BJ (cell line): ENCODE measurements at places on chromosomes 4 and X.

- no peak for DNase-seq
These were observed 10.3 kb upstream of the UGT8 start for GRCh38 chr4:114588305-114588704.

- DNase-seq, result no peak
These were observed 137.7 kb downstream of the C4orf33 start for GRCh38 chr4:129233691-129234090.

GRCh38 chr4:169225058-169225751 is 45.6 kb downstream of the SH3RF1 start:
- DNase-seq, result peak; percentile 93

DNA sequence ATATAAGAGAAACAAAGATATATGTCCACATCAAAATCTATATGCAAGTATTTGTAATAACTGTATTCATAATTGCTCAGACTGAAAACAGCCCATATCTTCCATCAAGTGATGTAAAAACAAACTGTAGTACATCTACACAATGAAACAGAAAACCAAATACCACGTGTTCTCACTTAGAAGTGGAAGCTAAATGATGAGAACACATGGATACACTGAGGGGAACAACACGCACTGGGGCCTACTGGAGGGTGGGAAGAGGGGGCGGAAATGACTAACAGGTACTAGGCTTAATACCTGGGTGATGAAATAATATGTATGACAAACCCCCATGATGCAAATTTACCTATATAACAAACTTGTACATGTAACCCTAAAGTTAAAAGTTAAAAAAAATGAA is 42.7 kb downstream of the UBA6 start:
- DNase-seq, result no peak

- no peak for DNase-seq
These were observed 51.8 kb downstream of the RBPJ start for GRCh38 chr4:26372525-26373172.

GRCh38 chrX:99795495-99795894 is 614.6 kb downstream of the PCDH19 start:
- no peak for DNase-seq

GRCh38 chrX:48509619-48510018 is 827 bp downstream of the PORCN start:
- DNase-seq, result no peak

- DNase-seq, result no peak
These were observed 40.4 kb downstream of the PCDH7 start for GRCh38 chr4:30760551-30760950.

DNA sequence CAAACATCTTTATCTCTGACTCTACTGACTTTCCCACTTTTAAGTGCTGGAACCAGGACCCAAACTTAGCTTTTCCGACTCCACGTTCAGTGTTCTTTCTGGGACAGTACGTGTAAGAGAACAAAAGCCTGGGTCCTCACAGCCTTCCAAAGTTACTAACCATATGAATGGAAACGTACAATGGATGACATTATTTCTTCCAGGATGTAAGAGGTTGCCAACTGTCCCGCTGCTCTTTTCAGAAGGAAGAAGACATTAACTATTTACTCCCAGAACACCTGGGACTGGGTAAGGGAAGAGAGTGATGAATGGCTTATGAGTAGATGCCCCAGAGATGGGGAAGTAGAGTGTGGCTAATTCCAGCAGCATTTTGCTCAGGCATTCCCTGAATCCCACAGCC is 114.7 kb downstream of the TRAPPC11 start:
- DNase-seq, result no peak

- no peak for DNase-seq
These were observed 353.8 kb upstream of the CASK start for GRCh38 chrX:42276982-42277690.

DNA sequence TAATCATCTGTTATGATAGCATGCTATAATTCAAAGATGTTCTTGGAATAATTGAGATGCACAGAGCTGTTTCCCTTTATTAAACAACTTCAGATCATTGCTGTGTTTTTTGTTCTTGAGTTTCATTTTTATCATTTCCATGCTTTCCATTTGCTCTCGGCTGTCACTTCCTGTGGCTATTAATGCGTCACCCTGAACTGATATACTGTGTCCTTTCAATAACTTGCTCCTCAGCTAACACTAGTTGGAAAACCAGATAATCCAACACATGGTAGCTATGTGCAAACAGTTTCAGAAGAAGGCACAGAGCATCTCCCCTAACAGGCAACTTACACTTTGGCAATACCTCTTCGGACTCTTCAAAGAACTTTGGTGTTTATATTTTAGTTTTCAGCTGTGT is 376.0 kb downstream of the GBA3 start:
- DNase-seq, result no peak

- DNase-seq, result no peak
These were observed 568.1 kb upstream of the DIPK2B start for GRCh38 chrX:45768666-45769236.

DNA sequence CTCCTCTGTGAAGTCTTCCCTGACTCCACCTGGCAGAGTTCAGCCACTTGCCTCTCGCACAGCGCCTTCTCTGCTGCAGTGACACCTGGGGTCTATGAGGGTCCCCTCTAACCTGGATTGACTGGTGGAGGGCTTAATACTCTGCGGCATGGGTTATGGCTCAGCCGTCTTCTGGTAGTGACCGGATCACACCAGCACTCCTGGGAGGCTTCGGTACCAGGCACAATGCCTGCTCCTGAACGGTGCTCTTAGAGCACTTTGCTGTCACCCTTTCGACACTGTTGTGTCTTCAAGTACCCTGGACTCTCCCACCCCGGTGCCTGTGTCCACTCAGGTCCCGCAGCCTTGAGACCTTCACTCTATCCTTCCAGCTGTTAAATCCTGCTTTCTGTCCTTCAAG is 50.0 kb downstream of the C4orf50 start:
- DNase-seq, result no peak

GRCh38 chrX:150627957-150628356 is 59.5 kb downstream of the MTM1 start:
- no peak for DNase-seq

- DNase-seq, result no peak
These were observed 80.7 kb upstream of the IGFBP7 start for GRCh38 chr4:57190601-57191481.

- DNase-seq, result no peak
These were observed 191.7 kb upstream of the GPC4 start for GRCh38 chrX:133606990-133607389.

DNA sequence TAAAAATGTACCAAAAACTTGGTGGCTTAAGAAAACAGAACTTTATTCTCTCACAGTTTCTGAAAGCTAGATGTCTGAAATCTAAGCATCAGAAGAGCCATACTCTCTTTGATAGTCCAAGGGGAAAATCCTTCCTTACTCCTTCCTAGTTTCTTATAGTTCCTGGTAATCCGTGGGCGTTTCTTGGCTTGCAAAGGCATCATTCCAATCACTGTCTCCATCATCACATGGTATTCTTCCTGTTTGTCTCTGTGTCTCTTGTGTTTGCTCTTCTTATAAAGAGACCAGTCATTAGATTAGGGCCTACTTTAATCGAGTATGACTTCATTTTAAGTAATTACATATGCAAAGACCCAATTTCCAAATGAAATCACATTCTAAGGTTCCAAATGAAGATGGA is 118.9 kb upstream of the FSTL5 start:
- DNase-seq, result no peak

DNA sequence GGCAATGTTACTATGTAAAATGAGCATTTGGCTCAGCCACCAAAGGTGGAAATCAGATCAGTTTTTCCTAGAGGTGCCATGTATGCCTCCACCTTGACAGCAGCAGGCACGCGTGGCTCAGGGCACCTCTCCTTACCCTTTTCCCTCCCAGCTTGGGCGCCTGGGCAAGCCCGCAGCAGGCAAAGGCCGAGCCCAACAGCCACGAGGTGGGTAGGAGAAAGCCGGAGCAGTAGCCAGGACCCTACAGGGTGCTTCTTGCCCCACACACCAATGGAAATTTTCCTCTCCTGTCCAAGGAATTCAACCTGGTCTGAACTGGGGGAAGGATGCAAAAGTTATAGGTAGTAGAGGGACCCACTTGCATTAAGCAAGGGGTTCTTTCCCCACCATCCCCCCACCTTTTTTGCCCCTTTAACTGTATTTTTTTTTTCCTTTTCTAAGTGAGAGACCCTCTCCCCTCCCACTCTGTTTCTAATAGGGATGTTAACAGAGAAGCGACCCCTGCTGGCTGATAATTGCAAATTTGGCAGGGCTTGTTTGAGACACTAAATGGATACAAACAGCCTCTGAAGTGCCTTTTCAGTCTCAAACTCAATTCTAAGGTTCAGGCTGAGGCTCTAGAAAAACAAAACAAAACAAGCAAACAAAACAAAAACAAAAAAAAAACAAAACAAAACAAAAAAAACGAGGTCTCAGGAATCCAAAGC is 895.1 kb downstream of the PCDH18 start:
- no peak for DNase-seq

DNA sequence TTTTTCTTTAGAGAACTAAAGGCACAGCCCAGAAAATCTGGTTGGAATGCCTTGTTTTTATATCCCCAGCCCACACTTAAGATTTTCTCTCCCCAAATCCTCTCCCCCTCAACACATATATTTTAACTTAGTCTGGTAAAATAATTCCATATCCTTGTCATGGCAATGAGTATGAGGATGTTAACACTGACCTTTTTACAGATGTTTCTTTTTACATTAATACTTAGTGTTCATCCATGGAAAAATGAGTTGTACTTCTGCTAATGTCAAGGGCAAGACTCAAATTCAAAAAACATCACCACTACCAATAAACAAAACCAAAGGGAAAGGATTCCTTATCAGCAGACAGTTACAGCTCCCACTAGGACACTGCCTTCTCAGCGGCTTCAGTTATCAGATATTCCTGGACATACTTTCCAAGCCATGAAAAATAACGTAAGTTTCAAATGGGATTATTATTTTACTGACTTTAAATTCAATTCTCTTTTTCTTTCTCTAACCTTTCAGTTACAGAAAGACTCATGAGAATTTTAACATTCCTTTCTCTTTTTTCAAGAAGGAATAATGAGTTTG is 83.3 kb downstream of the RASL11B start:
- no peak for DNase-seq

- no peak for DNase-seq
These were observed 201.3 kb downstream of the RBM46 start for GRCh38 chr4:154982187-154983047.

DNA sequence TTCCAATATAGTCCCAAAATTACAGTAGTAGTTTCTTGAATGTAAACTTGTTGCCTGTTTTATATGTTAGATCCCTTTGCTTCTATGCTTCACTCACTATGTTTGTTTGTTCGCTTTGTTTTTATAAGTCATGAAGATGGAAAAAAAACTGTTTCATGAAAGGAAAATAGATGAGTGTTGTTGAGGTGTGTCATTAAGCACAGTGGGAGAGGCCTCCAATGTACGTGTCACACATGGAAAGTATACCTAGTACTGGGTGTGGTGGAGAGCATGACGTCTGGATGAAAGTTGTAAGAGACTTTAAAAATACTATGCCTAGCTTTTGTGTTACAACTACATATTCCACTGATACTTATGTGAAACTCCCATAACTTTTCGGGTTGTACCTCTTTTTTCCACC is 28.4 kb downstream of the PLS3 start:
- DNase-seq, result no peak

- DNase-seq, result no peak
These were observed 361.1 kb downstream of the MID1IP1 start for GRCh38 chrX:39162322-39162735.

DNA sequence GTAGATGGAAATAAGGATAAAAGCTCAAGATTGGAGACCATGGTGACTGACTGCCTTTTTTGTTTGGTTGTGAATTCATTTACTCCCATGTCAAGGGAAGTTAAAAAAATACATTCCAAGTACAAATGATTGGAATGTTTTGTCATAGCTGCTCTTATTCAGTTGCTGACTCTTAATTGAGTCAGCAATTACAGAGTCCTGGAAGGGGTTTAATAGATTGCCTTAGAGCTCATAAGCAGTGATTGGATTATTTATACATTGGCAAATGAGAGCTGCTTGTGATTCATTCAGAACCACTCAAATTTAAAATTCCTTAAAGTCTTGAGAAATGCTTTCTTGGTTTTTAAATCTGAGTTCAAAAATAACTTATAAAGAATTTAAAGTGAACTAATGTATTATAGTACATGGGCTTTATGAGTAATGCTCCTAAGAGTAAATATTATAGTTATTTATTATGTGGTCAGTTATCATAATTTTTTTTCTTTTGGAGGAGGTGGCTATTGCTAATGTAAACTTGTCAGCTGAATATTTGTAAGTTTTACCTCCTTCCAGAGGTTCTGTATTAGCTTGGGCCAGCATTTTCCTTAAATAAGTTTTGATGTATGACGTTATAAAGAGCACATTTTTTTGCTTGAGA is 13.6 kb downstream of the JADE1 start:
- peak; percentile 94 for DNase-seq

GRCh38 chrX:69995362-69996112 is 54.2 kb downstream of the AWAT2 start:
- DNase-seq, result no peak

- no peak for DNase-seq
These were observed 2.7 kb downstream of the EFNB1 start for GRCh38 chrX:68831405-68832100.

DNA sequence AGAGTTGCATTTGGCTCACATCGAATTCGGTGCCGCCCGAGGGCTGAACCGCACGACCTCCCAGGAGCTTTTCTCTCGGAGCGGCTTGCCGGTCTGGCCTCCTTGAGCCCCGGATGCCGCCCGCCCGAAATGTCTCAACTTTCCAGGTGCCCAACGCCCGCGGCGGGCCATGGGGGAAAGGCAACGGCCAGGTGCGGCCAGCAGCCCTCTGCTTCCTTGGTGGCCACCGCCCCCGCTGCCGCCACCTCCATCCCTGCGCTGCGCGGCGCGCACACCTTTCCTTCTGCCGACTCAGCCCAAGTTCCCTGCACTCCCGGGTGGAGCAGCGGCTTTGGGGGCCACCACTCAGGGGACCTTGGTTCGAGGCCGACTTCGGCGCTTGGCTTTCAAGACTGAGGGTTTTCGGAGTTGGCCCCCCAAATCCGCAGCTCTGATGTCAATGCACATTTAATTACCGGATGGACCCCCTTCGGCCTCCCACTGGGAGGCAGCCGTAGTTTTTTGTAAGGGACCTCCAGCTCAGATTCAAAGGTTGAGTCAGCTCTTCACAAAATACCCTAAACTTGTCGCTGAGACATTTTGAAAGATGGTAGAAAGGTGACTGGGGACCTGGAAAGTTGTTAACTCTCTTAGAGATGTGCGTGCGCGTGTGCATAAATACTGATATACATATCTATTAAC is 1.1 kb downstream of the AFF2 start:
- no peak for DNase-seq

DNA sequence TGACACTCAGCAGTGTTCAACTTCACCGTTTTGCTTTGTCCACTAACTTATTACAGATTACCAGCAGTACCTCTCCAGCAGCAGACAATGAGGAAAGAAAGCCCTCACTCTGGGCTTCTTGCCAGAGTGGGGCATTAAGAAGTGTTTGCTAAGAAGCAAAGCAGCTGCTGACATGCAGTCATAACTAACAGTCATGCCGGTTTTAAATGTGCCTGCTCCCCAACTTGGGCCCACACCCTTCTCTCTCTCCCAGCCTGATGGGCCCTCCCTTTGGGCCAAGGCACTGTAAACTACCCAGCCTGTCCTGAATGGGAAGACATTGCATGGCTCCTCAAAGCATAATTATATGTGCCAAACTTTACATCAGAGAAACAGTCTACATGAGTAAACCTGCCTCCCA is 54.6 kb upstream of the HHIP start:
- DNase-seq, result no peak
